ENCODE measurements at places on chromosomes 3 and 15.

DNA sequence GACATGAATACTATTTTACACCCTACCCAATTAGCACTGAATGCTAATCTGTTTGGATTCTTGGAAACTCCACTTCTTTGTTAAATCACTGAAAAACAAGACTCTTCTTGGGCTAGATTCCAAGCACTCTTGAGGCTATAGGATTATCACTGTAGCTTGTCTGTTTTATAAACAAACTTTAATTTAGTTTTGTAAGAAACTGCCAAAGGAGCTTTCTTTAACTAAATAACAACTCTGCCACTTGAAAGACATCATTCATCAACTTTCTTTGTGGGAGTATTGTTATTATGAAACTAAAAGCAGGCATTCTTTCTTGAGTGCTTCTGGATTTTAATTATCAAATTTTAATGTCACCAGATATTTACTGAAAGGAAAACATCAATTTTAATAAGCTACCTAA is 24.1 kb downstream of the CBLB start:
- DNase-seq: no peak

- DNase-seq: no peak
These were observed 33.7 kb upstream of the VILL start for GRCh38 chr3:37956723-37957538.

DNA sequence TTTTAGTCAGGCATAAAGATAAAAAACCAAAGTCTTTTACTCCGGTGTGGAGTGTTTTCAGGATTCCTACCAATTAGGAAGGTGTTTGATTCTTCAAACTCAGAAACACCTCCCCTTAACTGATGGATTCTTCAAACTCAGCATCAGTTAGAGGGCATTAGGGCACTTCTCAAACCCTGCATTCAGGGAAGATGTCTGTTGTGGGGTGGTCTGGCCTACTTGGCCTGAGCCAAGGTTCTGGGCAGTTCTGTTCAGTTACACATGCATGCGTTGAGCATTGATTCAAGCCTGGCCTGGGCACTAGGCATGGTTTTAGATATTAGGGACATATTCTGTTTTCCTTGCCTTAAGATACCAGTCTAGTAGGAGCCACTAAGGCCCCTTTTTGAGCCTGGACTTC is 1.0 kb downstream of the HGD start:
- DNase-seq: no peak

- DNase-seq: no peak
These were observed 151.2 kb upstream of the UBE2E1 start for GRCh38 chr3:23654571-23654970.
